ENCODE measurements at places on chromosomes 3 and 15. TPM values are rescaled to one million over a fixed set of nuclear protein-coding genes. Genes with fewer than 3 reads are reported as not detected.
A peak's percentile ranks its signal among the peaks of the same experiment; 100 is the strongest.

GRCh38 chr15:90465140-90465929, 64.4 kb upstream of the CRTC3 start:
- no peak overlapping the region for H3K4me3 ChIP-seq
- DNase-seq, result peak; percentile 88
- H3K27me3 ChIP-seq, result no peaks in the 10 kb centered on the region
- H3K27ac ChIP-seq, result peak overlapping the region; percentile 58
- H3K36me3 ChIP-seq, result no peaks in the 10 kb centered on the region

DNA sequence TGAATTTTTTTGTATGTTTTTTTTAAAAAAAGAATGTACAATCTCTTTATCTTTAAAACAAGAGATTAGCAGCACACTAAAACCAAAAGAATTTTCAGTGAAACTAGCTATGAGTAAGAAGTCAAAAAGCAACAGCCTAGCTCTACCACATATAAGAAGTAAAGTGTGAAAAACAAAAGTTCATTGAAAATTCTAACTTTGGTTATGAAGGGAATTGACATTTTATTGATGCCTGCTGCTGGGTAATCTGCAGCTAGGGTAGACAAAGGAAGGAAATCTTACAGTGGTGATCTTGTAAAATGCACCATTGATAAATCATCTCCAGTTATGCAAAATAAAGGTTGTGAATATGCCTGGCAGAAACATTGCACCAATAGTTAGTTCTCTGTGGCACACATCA, 37.8 kb upstream of the FOXB1 start:
- H3K4me3 ChIP-seq, result no peak overlapping the region
- no peak overlapping the region for H3K27ac ChIP-seq
- no peaks in the 10 kb centered on the region for H3K27me3 ChIP-seq
- DNase-seq, result no peak

GRCh38 chr15:25327686-25328085, 111.1 kb downstream of the UBE3A start:
- no peak overlapping the region for H3K4me3 ChIP-seq
- no peaks in the 10 kb centered on the region for H3K4me1 ChIP-seq
- H3K36me3 ChIP-seq, result no peaks in the 10 kb centered on the region
- H3K27ac ChIP-seq, result no peak overlapping the region

- no peaks in the 10 kb centered on the region for H3K36me3 ChIP-seq
- no peaks in the 10 kb centered on the region for H3K4me1 ChIP-seq
- H3K4me3 ChIP-seq, result no peak overlapping the region
Measured at GRCh38 chr15:59739557-59740186, 50.6 kb upstream of the BNIP2 start.

The KLHL40 gene
- not detected for total RNA-seq

GRCh38 chr3:113436809-113437208, 4.5 kb downstream of the CFAP44 start:
- no peaks in the 10 kb centered on the region for H3K27me3 ChIP-seq
- DNase-seq, result peak; percentile 49
- H3K4me3 ChIP-seq, result no peak overlapping the region
- H3K36me3 ChIP-seq, result no peaks in the 10 kb centered on the region

All from endothelial cell of umbilical vein (primary cell).